Activated naive CD4-positive, alpha-beta T cell (primary cell): ENCODE measurements at places on chromosomes 3 and 15.

DNA sequence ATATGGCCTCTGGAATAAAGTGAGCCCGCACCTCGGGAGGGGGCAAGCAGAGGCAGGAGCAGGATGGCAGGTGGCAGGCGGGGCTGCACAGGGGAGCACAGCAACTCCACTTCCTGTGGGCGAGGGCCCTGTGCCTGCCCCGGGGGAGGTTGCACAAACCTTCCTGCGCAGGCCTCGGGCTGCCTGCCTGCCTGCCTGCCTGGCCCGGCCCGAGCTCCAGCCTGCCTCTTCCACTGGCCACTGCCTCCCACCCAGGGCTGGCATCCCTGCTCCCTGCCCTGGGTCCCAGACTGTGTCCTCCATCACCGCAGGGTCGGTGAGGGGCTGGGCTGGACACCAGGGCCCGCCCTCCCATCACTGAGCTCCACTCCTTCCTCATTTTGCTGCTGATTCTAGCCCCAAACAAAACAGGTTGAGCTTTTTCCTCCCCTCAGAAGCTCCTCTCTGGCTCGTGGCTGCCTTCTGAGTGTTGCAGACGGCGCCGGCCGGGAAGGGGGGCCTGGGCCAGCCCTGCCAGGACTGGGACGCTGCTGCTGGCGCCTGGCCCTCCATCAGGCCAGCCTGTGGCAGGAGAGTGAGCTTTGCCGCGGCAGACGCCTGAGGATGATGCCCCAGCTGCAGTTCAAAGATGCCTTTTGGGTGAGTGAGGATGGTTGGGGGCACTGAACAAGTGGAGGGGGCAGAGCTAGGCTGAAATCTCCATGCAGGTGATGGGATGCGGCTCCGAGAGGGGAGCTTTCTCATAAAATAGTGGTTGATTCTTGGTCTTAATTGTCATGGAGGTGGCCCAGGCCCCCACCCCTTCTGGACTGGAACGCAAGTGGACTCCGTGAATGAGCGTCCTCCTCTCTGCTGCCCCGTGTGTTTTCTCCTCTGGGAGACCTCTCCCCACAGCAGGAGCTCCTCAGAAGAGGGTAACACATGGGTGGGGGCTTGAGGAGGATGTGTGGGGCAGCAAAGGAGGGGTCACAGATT lies at the start of gene PSTPIP1:
PSTPIP1 (plus strand) TSS at position 156 of the 975 bp plus-strand sequence; CDS start at position 604, 448 bp downstream.
- peak; percentile 52 for DNase-seq

GRCh38 chr3:89043406-89043932 lies 64.0 kb upstream of the EPHA3 start:
- no peak for DNase-seq

- DNase-seq = no peak
Measured at GRCh38 chr3:8095724-8096123, 405.9 kb upstream of the LMCD1 start.

DNA sequence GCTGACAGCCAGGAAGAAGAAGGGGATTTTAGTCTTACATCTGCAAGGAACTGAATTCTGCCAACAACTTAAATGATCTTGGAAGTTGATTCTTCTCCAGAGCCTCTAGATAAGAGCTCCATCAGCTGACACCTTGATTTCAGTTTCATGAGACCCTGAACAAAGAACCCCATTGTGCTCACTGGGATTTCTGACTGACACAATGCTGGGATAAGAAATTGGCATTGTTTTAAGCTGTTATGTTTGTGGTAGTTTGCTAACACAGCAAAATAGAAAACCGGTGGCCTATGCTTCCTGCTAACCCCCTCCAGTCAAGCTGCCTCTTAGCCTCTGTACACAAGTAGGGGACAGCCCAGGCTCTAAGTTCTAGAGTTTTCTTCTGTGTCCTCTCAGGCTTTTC lies 36.2 kb downstream of the MASP1 start:
- no peak for DNase-seq

DNA sequence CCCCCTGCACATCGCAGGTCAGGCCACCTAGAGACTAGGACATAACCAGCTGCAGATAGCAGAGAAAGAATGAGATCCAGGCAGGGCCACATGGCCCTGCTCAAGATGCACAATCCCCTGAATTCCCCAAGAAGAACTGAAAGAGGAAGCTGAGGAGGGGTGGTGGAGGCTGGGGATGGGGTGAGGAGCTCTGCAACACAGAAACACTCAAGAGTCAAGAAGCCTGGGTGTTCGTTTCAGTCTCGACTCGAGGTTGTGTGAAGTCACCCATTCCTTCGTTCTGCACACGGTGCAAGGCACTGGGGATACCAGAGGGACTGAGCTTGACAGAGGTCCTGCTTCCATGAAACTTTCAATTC lies 62.0 kb downstream of the TLE3 start:
- no peak for DNase-seq

- no peak for DNase-seq
Measured at GRCh38 chr3:55330756-55331155, 156.3 kb downstream of the WNT5A start.

GRCh38 chr3:24137958-24138875 lies 193.1 kb downstream of the NR1D2 start:
- DNase-seq = no peak

- DNase-seq = no peak
Measured at GRCh38 chr3:99873269-99874102, 55.8 kb downstream of the CMSS1 start.

GRCh38 chr3:183526838-183527427 lies 28.6 kb downstream of the KLHL6 start:
- no peak for DNase-seq

DNA sequence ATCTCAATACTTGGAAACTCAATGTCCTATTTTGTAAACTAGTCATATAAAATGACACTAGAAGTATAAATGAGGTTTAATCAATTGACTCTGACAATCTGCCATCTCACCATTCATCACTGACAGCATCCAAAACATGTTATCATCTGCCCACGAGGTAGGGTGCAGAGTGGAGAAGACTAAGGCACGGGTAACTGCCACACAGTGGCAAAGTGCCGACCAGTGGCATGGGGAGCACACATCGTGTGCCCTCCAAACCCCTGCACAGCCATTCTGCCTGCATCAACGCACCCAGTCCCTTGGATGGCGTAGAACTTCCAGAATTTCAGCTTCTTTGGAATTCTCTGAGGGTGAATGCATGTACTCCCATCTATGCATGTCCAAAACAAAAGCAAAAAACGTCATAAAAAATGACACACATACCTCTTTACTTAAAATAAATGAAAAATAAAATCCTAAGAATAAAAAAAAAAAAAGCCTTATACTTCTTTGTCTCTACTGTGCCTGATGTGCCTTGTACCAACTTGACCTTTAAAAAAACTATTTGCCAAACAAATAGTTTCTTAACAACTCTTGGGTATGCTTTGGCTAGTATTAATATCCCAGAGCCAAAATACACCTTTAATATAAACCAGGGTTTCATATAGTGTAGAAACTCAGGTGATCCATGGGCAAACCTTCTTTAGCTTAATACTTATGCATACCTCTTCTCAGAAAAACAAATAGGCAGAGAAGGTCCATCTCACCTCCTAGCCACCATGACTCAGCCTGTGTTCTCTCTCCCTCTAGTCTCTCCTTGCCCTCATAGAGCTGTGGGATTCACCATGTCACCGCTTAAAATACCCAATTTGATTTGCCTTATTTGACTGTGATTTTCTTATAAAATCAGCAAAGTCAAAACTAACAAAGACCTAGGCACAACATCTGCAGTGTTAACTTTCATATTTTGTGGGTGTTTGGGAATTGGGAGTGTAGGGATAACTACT lies 12.7 kb downstream of the CPOX start:
- DNase-seq = no peak

DNA sequence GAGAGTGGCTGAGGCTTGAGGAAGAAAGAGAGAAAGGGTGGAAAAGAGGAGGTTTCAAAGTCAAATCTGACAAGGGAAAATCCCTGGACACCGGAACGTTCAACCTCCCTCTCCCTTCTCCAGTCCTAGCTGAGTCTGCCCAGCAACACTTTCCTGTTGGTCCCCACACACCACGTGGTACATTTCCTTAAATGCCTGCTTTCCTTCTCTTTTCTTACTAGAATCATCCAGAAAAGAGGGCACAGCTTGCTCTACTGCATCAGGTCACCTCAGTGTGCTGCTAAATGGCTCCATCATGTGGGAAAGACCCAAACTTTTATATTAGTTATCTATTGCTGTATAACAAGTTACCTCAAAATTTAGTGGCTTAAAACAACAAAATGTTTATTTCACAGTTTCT lies 181.2 kb downstream of the NECTIN3 start:
- DNase-seq = no peak

DNA sequence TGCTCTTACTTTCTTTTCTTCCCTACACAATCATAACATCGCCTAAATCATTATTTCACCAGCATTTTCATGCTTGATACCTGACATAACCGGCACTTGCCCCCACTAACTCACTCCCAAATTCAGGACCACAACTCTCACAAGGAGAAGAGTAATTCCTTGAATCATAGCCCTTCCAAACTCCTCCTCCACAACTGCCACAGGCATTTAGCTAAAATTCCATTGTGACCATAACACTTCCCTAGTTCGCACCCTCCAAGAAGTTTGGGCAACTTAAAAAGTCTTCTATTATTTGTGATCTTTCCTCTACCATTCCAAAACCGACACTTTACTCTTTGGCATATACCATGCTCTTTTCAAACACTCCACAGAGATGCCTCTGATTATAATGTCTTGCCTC lies 59.4 kb upstream of the XRN1 start:
- no peak for DNase-seq

DNA sequence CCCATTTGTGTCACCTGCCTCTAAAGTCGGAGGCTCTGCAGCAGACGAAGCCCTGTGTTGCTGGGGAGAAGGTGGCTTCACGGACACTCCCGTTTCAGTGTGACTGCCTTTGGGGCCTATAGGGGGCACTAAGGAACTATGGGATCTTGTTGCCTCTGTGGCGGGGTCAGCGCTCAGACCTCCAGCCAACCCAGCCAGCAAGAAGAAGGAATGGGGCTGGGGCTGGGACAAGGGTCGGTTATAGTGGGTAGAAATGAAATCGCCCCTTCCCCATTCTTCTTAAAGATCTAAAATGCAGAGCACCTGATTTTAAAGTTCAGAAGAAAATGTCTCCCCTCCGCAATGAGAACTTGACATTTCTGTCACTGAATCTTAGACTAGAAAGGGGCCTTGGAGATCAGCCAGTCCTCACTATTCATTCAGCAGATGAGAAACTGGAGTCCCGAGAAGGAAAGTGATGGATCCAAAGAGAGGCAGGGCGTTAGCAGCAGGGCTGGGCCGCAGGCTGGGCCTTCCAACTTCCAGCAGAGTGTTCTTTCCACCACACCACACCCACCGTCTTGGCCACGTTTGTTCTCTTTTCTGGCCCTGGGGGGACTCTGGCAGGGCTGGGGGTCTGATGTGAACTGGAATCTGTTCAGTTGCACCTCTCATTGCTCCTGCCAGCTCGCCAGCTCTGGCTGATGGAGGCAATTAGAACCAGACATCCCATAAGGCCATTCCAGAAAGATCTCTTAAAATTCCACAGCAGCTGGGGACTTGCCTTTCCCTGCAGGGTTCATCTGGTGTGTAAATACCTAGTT lies 195.4 kb downstream of the OPA1 start:
- no peak for DNase-seq

- DNase-seq = no peak
Measured at GRCh38 chr3:120440001-120440703, 10.6 kb downstream of the FSTL1 start.

GRCh38 chr3:15905041-15905440 lies 107.3 kb upstream of the ANKRD28 start:
- DNase-seq = no peak

DNA sequence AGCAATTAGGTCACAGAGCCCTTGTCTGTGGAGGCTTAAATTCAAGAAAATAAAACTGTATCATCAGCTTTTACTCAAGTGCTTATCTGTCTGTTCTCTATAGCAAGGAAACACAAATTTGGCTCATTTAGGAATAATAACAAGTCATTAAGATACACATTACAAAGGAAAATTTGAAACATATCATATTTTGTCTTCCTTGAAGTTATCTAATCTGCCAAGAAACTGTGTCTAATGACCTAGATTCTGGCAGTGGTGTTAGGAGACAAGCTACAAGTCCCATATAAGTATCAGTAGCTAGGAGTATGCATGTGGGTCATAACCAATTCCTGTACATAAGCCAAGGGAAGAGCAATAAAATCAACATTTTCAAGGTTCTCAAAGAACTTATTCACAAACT lies 108.2 kb upstream of the SETMAR start:
- DNase-seq = no peak

- DNase-seq = no peak
Measured at GRCh38 chr15:36080759-36081158, 498.7 kb upstream of the CDIN1 start.

DNA sequence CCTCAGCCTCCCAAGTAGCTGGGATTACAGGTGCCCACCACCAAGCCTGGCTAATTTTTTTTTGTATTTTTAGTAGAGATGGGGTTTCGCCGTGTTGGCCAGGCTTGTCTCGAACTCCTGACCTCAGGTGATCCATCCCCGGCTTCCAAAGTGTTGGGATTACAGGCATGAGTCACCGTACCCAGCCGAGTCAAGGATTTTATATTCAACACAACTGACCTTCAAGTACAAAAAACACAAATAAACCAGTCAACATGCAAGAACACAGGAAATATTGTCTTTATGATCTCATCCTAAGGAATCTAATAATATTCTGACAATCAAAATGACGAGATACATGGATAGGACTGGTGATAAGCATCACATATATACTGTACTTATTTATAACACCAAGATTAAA lies 37.9 kb downstream of the TJP1 start:
- no peak for DNase-seq

- no peak for DNase-seq
Measured at GRCh38 chr3:133264920-133265319, 134.9 kb upstream of the BFSP2 start.

GRCh38 chr3:61687206-61687605 lies 125.8 kb downstream of the PTPRG start:
- no peak for DNase-seq

- DNase-seq = no peak
Measured at GRCh38 chr3:24505691-24506550, 11.3 kb upstream of the THRB start.

GRCh38 chr3:154926721-154927120 lies 153.4 kb upstream of the MME start:
- DNase-seq = no peak
